ENCODE measurements at places on chromosomes 7 and 10.

- no peak for DNase-seq
These were observed at the start of gene IGF2BP3 for GRCh38 chr7:23470330-23471105. Gene IGF2BP3, minus strand, starts transcription at chr7:23470491. Its CDS starts 381 bp downstream, at chr7:23470110.

DNA sequence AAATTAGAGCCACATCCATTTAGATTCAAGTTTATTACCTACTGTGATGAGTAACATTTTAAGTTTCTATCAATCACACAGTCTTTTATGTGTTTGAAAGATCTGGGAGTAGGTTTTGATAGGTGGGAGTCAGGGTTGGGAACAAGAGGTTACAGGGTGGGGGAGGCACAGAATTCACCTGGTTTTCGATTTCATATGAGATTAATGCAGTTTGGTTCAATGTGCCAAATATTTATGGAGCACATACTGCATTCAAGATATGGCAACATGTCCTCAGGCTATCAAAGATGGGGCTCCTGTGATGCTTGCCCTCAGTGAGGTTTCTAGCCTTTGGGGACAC lies 564.1 kb downstream of the SUGCT start:
- DNase-seq, result no peak

DNA sequence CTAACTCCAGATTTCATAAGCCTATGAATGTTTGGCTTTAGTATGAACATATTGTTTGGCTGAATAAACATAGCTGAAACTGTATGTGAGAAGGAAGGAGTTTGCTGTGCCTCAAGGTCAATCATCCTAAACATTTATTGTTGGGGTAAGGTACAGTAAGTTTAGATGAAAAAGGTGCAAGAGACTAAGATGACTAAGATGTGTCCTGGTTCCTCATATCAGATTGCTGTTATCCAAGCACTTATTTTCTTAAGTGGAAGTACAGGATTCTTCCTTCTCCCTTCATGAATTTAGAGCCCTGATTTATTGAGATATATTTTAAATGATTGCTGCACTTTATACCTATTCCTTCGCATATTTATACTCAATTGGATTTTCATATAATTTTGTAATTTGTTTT lies 12.2 kb downstream of the MDFIC start:
- DNase-seq, result no peak

GRCh38 chr10:17683541-17683940 lies 39.6 kb downstream of the STAM start:
- no peak for DNase-seq

- DNase-seq, result no peak
These were observed 15.5 kb upstream of the ADGRA1 start for GRCh38 chr10:133072196-133072595.

GRCh38 chr10:97752956-97753355 lies 16.0 kb downstream of the ZFYVE27 start:
- DNase-seq, result no peak

GRCh38 chr7:30838008-30838407 lies 66.8 kb downstream of the MINDY4 start:
- no peak for DNase-seq

DNA sequence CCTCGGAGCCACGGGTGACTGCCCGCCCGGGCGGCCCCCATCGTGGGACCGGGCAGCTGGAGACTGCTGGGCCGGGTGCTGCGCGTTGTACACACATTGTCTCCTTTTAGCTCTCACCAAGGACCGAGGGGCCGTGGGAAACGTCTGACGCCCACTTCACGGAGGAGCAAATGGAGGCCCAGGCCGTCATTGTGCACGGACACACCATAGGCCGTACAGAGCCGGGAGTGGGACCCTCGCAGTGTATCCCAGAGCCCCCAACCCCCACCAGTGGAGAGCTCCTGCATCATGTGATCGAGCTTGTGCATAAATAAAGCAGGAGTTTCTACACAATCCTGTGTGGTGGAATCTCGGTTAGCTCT lies 722 bp downstream of the DENND10 start:
- no peak for DNase-seq

- no peak for DNase-seq
These were observed 6.1 kb upstream of the ZNF438 start for GRCh38 chr10:31037749-31038148.

- DNase-seq, result no peak
These were observed 2.2 kb upstream of the ZNF92 start for GRCh38 chr7:65371468-65371867.

GRCh38 chr10:3045471-3046209 lies 21.7 kb upstream of the PFKP start:
- no peak for DNase-seq

DNA sequence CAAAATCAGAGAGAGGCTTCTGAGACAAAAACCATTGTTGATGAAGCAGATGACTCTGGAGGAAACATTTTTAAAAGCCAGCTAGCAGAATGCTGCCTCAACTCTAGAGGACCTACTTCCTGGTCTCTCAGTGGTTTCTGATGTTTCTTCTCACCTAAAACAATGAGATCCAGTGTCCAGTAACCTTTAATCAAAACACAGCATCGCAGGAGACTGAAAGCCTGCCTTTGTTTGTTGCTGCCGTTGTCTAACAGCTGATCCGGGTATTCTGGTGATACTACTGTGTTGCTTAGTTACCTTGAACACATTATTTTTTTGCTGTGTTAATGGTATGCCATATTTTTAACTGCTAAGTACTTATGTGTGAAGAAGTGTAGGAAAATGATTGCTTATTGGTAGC lies 70.9 kb downstream of the WIPF3 start:
- DNase-seq, result no peak

GRCh38 chr10:53808677-53809372 lies 992.2 kb downstream of the PCDH15 start:
- DNase-seq, result no peak

DNA sequence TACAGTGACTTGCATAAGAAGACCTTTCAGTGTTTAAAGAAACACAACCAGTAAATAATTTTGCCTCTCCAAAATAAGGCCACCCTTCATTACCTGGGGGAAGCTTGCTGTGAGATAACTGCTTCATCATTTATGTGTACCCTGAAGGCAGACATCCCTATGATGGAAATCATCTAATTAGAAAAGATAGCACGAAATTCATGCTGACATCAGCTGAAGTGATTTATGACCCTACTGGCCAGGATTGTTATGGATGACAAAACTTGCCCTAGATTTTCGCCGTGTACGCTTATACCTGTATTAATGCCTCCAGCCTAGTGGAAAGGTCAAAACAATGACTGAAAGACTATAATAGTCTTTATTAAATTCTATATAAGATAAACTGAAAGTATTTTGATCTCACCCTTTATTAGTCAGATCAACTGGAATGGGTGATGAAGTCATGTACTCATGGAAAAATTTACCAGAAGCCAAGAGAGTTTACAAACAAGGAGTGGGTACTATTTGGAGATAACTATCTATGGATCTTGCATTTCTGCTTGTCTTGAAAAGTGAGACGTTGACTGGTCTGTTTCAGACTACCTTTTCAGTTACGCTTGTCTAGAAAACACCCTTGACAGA lies 114.2 kb downstream of the PPP1R3A start:
- no peak for DNase-seq

- no peak for DNase-seq
These were observed 69.5 kb downstream of the SEC61G start for GRCh38 chr7:54689394-54690049.

- DNase-seq, result no peak
These were observed 14.0 kb upstream of the INSIG1 start for GRCh38 chr7:155283565-155284194.

GRCh38 chr7:117111535-117111934 lies 158.2 kb downstream of the ST7 start:
- DNase-seq, result no peak

DNA sequence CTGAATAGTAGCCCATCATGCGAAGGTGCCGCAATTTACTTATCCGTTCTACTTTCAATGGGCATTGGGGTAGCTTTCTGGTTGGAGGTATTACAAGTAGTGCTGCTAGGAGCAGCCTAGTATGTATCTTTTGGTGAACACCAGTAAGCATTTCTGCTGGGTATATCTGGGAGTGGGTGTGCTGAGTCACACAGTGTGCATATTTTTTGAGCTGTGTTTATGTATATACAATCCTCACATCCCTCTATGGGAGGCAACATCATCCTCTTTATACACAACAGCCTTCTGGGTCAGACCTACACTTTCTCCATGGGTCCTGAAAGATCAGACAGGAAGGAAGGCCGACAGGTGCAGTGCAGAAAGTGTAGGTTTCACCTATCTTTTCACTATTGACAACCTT lies 36.3 kb downstream of the PYROXD2 start:
- no peak for DNase-seq

DNA sequence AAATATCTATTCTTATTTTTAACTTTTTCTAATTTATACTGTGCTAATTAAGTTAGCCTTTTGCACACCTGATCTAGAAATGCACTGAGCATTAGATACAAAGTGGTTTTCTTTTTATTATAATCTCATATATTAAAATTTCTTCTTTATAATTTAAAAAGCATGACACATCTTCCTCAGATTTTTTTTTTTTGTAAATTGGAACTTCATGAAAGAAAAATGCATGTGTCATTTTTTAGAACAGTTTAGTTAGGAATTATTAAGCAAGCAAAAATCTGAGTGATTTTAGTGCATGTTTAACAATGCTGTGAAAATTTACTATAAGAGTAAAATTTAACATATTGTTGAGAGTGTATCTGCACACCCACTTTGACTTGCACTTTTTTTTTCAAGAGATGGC lies 367.9 kb downstream of the TFEC start:
- DNase-seq, result no peak

- no peak for DNase-seq
These were observed 110.6 kb upstream of the COL1A2 start for GRCh38 chr7:94284104-94284503.

- DNase-seq, result no peak
These were observed 186.8 kb downstream of the ITGB1 start for GRCh38 chr10:32771217-32771616.

- DNase-seq, result no peak
These were observed 111.0 kb upstream of the ANLN start for GRCh38 chr7:36278620-36279172.

DNA sequence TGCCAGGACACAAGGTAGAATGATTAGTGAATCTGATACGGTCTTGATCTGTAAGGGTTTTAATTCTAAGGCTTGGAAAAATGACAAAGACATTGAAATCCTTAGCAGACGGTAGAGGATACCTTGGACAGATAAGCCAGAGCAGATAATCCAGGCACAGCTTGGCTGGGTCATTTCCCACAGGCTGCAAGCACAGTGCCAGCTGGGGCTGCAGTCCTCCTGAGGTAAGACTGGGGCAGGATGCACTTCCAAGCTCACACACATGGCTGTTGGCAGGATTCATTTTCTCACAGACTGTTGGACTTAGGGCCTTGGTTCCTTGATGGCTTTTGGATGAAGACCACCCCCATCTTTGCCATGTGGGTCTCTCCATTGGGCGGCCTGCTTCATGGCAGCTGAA lies 63.2 kb upstream of the BMPER start:
- DNase-seq, result no peak

- DNase-seq, result no peak
These were observed 13.2 kb downstream of the HDAC9 start for GRCh38 chr7:18508443-18509427.

- DNase-seq, result peak; percentile 97
These were observed at the start of gene AHCYL2 for GRCh38 chr7:129224251-129225205. Gene AHCYL2, plus strand, starts transcription at chr7:129225030.

GRCh38 chr10:13613519-13613918 lies 26.8 kb downstream of the PRPF18 start:
- DNase-seq, result no peak

- DNase-seq, result no peak
These were observed 286.7 kb upstream of the FZD8 start for GRCh38 chr10:35928748-35929147.

GRCh38 chr10:110387983-110388686 lies 83.4 kb upstream of the SMNDC1 start:
- no peak for DNase-seq

- no peak for DNase-seq
These were observed 172.9 kb upstream of the SEMA3E start for GRCh38 chr7:83821866-83822265.
